D721Med (cell line): ENCODE measurements at places on chromosomes 3 and 15.

DNA sequence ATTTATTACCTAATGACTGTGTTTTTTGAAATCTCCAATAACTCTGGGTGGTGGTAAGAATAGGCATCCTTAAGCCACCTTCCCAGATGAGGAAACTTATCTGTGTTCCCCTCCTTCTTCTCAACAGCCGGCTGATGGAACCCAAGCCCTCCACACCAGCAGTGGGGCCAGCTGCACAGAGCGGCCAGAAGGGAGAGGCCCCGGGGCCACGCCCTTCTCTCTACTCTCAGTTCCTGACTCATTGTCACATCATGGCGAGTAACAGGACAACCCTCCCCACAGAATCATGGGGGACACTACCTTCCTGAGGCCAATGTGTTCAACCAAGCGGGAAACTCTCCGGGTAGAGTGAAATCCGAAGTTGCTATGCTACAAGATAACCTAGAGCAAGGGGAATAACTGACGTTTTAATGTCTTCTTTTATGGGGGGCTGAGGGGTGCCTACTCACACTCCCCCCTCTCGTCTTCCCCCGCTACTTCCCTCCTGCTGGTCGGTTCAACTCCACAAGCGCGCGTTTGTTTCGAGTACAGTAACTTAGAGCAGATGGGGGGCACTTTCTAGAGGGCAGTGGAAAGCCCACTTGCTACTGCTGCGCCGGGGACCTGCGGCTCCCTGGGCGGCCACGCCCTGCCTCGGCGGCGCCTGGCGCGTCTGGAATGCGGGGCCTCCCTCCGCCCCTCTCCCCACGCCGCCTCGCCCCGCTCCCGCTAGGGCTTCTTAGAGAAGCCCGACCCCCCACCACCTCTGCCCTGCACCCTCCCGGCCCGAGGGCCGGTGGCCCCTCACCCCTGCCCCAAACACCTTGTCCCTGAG, 621 bp downstream of the ANXA2 start:
- DNase-seq: no peak

- DNase-seq: no peak
Measured at GRCh38 chr3:152362086-152362485, 93.4 kb downstream of the MBNL1 start.

GRCh38 chr3:155861476-155862183, 7.4 kb upstream of the SLC33A1 start:
- no peak for DNase-seq

- DNase-seq: no peak
Measured at GRCh38 chr3:58528629-58529028, 8.4 kb downstream of the ACOX2 start.

DNA sequence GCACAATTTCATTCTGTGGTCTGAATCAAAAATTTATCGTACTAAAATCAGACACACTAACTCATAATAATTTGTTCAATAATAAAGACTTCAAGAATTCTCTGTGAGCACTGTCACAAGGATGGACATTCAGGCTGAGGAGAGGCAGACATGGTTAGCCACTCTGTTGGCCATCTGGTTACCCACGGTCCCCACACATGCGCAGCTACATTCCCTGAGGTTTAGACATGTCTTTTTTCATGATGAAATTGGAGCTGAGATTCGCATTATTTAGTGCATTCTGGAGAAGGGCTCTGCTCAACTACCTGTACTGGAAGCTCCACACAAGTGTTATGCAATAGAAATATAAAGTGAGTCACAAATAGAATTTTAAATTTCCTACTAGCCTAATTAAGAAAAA, 156.9 kb downstream of the SUCNR1 start:
- DNase-seq: no peak

DNA sequence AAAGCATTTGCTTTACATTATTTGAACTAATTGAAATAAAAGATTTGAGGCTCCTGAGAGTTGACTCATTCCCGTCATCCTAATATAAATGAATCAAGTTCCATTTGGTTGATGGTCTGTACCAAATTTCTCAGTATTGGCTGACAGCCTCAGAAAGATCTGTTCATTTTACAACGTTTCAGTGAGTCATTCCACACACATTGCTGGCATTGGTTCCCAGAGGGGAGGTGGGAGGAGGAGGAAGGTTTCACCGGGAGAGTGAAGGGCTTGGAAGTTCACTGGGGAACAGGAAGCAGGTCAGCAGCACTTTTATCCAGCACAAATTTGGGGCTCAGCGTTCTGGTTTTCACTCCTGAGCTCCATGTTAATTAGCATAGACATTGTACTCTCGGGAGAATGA, 176.7 kb upstream of the CADPS start:
- DNase-seq: no peak

GRCh38 chr15:45262906-45263461, 10.9 kb downstream of the SLC28A2 start:
- DNase-seq: no peak

DNA sequence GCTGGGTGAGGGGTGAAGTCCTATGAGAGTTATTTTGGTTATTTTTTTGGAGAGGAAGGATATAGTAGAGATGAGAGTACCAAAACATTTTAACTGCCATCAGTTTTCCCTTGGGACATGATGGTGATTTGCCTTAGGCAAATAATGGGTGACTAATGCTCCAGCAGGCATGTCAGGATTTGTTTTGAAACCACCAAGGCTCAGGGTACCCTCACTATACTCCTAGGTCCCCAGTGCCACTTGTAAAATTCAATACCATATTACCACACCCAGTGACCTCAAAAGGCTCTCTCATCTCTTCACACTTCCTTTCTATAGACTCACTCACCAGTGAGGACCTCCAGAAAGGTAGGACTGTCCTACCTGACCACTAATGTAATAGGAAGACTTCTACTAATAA, 83.6 kb downstream of the WDR72 start:
- DNase-seq: no peak

- no peak for DNase-seq
Measured at GRCh38 chr3:64138046-64138445, 87.2 kb downstream of the PRICKLE2 start.

GRCh38 chr3:165446555-165446954, 250.4 kb upstream of the SLITRK3 start:
- DNase-seq: no peak

- no peak for DNase-seq
Measured at GRCh38 chr3:28860307-28860706, 420.6 kb upstream of the RBMS3 start.

DNA sequence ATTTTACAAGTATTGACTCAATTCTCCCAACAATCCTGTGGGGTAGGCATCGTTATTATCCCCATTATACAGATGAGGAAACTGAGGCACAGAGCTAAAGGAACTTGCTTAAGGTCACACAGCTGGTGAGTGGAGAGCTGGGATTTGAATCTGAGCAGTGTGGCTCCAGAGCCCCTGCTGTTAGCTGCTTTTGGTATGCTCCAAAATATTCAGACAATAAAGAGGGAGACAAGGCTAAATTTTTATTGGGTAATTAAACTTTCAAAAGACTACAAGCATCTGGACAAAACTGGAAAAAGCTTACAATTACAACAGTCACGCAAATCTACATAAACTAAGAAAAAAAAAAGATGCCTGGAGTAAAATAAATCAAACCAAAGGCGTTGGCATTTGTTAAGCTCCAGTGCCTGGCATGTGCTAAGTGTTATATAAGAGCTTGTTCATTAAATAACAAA, 27.7 kb downstream of the CCDC13 start:
- no peak for DNase-seq

- no peak for DNase-seq
Measured at GRCh38 chr15:93459396-93459795, 370.4 kb upstream of the RGMA start.

- no peak for DNase-seq
Measured at GRCh38 chr3:24562895-24563294, 68.2 kb upstream of the THRB start.

DNA sequence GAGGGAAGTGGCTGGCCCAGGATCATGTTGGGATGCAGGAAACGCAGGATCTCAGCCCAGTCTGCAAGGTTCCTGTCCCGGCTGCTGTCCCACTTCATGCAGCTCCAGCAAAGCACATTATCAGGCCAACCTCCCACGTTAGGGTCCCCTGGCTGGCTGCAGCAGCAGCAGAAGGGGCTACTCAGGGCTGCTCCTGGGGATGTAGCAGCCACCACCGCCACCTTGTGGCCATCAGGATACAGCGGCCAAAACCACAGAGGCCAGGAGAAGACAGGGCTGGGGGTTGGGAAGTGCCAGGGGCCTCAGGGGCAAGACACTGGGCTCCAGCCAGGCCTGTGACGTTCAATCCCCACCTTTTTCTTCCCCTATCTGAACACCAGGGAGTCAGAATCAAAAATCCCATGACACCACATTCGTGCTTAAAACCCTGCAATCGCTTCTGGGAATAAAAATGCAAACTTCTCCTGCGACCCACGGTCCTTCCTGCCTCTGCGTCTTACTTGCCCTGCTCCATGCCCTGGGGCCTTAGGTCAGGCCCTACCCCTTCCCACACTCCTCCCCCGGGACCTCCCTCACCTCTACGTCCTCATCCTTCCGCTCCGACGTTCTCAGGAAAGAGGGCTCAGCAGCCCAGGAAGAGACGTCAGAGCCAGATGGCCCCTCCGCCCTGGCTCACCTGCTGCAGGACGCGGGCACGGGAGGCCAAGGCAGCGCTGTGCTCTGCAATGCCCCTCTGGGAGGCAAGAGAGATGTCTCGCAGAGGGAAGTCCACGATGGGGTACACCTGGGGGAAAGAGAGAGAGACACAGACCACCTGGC, 21.5 kb downstream of the SSUH2 start:
- peak; percentile 50 for DNase-seq

DNA sequence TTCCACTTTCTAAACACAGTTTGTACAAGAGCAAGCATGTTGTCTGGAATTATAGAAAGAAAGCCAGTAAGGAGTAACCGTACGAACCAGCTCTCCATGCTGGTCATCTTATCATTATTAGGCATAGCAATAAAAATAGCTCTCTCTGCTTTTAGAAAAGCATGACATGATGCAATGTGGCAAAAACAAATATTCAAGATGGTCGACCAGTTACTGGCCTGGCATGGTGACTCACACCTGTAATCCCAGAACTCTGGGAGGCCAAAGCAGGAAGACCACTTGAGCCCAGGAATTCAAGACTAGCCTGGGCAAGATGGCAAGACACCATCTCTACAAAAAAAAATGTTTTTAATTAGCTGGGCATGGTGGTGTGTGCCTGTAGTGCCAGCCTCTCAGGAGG, 2.6 kb upstream of the MAP4 start:
- no peak for DNase-seq

GRCh38 chr3:85709346-85709892, 750.6 kb downstream of the CADM2 start:
- no peak for DNase-seq

DNA sequence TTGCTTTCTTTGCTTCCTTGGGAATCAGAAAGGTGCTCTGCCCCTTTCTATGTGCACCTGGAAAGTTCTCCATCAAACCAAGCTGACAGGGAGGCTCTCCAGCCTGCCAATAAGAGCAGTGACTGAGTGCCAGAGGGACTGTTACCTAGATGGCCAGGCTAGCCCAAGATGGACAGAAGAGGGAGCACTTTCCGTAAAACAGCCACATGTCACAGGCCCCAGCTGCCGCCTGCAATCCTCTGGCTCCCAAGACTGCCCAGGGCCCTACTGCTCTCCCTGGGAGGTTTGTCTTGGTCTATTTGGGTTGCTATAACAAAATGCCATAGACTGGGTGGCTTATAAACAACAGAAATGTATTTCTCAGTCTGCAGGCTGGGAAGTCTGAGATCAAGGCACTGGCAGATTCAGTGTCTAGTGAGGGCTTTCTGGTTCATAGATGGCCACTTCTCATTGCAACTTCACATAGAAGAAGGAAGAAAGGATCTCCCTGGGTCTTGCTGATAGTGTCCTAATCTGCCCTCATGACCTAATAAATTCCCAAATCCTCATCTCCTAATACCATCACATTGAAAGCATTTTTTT, 72.3 kb downstream of the TAMM41 start:
- peak; percentile 52 for DNase-seq

GRCh38 chr15:62644216-62644888, 398.2 kb upstream of the TPM1 start:
- DNase-seq: no peak

DNA sequence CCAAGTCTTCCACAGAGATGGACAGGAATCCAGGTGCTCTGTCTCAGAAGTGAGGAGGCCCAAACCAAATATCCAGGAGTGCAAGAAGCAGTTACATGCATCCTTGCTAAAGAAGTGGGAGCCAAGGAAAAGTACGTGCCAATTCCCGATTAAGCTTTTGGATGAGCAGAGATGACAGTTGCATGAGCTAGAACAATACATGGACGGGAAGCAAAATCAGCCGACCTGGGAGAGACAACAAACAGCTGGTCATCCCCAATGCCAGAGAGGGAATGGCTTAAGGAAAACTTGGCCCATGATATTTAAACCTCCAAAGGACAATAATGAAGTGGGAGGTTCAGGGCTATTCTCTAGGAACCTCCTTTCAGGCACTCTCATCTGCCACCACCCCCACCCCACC, 86.0 kb upstream of the ABHD17C start:
- DNase-seq: no peak

DNA sequence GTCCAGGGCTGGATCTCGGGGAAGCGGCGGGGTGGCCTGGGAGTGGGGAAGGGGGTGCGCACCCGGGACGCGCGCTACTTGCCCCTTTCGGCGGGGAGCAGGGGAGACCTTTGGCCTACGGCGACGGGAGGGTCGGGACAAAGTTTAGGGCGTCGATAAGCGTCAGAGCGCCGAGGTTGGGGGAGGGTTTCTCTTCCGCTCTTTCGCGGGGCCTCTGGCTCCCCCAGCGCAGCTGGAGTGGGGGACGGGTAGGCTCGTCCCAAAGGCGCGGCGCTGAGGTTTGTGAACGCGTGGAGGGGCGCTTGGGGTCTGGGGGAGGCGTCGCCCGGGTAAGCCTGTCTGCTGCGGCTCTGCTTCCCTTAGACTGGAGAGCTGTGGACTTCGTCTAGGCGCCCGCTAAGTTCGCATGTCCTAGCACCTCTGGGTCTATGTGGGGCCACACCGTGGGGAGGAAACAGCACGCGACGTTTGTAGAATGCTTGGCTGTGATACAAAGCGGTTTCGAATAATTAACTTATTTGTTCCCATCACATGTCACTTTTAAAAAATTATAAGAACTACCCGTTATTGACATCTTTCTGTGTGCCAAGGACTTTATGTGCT, 527 bp downstream of the B2M start:
- DNase-seq: no peak

- no peak for DNase-seq
Measured at GRCh38 chr3:186520957-186521842, 23.0 kb downstream of the CRYGS start.

DNA sequence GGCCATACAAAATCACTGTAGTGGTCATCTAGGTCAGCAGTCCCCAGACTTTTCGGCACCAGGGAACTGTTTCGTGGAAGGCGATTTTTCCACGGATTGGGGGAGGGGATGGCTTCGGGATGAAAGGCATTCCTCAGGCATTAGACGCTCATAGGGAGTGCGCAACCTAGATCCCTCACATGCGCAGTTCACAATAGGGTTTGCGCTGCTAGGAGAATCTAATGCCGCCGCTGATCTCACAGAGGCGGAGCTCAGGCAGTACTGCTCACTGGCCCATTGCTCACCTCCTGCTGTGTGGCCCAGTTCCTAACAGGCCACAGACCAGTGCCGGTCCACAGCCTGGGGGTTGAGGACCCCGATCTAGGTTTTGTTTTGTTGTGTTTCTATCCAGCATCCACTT, 200.1 kb downstream of the SLC9A9 start:
- no peak for DNase-seq
